ENCODE measurements at places on chromosomes 1 and 21.

DNA sequence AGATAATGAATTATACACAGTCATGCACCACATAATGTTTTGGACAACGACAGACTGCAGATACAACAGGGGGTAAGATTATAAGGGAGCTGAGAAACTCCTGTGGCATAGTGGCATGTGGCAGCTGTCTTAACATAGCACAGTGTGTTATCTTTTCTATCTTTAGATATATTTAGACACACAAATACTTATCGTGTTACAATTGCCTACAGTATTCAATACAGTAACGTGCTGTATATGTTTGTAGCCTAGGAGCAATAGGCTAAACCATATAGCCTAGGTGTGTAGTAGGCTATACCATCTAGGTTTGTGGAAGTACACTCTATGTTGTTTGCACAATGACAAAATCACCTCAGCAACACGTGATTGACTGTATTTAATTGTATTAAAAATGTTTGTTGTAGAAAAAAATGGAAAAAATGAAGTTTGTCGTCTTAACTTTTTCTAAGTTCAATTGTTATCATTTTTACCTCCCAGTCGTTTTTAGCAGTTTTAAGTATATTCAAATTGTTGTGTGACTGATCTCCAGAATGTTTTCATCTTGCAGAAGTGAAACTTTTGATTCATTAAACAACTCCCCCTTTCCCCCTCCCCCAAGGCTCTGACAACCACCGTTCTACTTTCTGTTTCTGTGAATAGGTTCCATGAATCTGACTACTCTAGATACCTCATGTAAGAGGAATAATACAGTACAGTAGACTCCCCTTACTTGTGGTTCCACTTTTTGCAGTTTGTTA lies 351.0 kb upstream of the B3GALT2 start:
- peak; percentile 21 for DNase-seq

GRCh38 chr21:36047139-36047538 lies 13.2 kb downstream of the SETD4 start:
- no peak for DNase-seq

GRCh38 chr1:65691972-65692371 lies 100.7 kb upstream of the PDE4B start:
- DNase-seq: no peak

DNA sequence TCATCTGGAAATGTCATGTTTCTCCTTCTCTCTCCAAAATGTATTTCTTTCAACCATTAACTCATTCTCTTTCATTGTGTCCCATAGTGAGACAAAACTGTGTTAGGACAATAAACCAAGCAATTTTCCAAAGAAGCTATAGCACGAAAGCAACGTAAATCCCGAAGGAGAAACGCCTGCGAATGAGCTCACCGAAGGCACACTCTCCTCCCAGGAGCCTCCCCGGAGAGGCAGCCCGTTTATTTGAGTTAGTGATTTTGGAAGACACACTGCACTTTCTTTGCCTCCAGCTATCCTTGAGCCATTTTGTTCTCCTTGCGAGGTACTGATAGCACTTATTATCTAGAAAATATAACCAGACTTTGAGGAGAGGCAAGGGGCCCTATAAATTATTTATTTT lies 41.2 kb downstream of the RSPH1 start:
- DNase-seq: no peak

DNA sequence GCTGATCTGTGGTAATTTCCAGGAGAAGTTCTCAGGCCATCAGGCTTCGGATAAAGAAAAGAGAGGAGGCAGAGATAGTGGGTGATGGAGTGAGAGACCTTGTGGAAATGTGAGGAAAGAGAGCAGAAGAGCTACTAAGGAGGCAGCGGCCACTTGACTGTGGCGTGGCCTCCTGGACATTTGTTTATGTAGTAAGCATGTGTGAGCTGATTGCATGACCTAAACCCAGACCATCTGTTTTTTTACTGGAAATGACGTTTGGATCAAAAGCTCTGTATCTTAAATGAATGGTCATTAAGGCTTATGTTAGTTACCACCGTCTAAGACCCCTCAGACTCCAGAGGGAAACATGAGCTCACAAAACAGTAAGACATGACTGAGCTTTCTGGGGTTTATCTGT lies 13.6 kb downstream of the ATP1B1 start:
- DNase-seq: no peak

DNA sequence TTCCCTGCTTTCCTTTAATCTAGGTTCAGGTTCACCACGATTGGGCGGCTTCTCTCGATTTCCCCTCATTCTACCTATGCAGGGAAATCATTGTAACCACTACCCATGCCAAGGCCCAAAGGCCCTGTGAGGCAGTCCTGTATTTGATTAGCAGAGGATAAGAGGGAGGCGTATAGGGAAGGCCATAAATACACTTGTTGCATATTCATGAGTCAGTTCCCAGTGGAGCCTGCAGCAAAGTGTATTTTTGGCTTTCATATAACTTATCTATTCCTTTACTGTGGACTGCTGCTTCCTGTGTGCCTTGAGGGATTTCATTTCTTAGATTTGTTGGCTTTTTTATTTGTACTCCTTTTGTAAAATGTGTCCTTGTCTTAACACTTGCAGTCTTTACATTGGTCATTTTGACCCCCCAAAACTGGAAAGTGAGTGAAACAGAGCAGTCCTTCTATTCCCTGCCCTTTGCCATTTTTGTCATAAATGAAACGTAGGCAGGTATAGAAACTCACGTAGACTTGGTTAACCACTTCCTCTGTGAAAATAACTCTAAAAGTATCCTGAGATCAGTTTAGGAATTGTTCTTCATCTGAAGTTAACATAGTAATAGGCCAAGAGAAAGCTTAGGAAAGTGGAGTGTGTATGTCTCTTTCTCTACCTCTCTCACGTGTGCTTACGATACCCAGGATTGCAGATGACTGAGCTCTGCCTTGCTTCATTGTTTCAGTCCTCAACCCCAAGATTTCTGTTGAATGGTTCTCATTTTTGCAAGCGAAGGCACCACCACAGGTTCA lies 19.6 kb upstream of the KCNQ4 start:
- DNase-seq: no peak

DNA sequence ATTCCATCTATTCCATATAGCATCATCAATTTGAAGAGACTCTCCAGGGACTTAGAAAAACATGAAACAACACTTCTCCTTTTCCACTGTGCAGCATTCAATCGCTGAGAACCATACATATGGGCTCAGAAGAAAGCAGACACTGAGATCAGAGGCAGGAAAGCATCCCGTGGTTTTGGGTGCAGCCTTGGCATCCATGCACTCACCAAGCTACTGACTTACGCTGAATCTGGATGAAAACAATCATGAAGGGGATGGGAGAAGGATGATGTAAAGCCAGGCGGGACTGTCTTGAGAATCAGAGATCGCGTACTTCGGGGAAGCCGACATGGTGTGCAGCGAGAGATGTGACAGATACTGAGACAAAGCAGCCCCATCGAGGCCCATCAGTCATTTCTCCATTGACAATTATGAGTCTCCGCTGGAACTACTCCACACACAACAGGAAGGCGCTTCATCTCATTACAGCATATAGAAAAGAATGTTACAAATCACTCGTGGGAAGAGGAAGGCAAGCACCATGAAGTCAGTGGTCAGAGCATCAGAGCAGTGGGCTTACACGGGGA lies 2.3 kb upstream of the TIAM1 start:
- DNase-seq: no peak

GRCh38 chr1:92784021-92784638 lies 778 bp downstream of the EVI5 start:
- peak; percentile 14 for DNase-seq

GRCh38 chr1:225152061-225152460 lies 222.6 kb downstream of the DNAH14 start:
- DNase-seq: peak; percentile 15

- no peak for DNase-seq
Observed at GRCh38 chr1:180267761-180268555, 37.9 kb downstream of the LHX4 start.

- peak; percentile 79 for DNase-seq
Observed at GRCh38 chr1:184039126-184039525, 1.6 kb upstream of the COLGALT2 start.

GRCh38 chr1:231965615-231966014 lies 339.0 kb downstream of the DISC1 start:
- DNase-seq: no peak

- no peak for DNase-seq
Observed at GRCh38 chr1:30507401-30508174, 215.8 kb downstream of the MATN1 start.

GRCh38 chr1:86085741-86086409 lies 70.7 kb downstream of the COL24A1 start:
- no peak for DNase-seq

DNA sequence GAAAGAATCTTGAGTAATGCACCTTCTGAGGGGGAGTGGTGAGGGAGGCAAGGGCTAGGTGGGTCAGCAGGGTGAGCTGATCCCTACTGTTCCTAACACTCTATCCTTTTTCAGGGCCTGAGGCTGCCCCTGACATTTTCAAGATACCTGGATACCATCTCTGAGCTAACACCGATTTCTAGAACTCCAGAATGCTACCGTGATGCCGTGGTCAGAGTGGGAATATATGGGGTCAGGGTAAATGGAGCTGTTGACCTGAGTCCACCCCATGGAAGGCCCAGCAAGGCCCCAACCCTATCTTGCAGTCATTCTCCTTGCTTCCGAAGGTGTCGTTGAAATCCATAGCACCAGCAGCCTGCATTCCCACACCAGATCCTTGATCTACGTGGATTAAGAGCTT lies 18.0 kb upstream of the PTPRF start:
- DNase-seq: no peak

DNA sequence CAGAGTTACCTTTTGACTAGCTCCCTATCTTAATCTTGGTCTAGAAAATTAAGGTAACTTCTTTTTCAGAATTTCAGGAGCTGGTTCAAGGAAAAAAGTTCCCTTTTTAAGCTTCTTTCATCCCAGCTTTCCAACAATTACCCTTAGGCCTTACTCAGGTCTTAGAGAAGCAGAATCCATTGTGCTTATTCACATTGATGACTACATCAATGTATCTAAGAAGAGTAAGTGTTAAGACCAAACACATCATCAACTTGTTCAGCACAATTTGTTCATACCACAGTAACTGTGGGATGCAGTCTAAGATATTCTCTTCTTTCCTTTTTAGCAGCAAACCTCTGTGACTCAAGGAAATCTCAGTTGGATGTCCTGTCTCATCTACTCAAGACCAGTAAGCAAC lies 4.1 kb downstream of the MRPL9 start:
- no peak for DNase-seq

DNA sequence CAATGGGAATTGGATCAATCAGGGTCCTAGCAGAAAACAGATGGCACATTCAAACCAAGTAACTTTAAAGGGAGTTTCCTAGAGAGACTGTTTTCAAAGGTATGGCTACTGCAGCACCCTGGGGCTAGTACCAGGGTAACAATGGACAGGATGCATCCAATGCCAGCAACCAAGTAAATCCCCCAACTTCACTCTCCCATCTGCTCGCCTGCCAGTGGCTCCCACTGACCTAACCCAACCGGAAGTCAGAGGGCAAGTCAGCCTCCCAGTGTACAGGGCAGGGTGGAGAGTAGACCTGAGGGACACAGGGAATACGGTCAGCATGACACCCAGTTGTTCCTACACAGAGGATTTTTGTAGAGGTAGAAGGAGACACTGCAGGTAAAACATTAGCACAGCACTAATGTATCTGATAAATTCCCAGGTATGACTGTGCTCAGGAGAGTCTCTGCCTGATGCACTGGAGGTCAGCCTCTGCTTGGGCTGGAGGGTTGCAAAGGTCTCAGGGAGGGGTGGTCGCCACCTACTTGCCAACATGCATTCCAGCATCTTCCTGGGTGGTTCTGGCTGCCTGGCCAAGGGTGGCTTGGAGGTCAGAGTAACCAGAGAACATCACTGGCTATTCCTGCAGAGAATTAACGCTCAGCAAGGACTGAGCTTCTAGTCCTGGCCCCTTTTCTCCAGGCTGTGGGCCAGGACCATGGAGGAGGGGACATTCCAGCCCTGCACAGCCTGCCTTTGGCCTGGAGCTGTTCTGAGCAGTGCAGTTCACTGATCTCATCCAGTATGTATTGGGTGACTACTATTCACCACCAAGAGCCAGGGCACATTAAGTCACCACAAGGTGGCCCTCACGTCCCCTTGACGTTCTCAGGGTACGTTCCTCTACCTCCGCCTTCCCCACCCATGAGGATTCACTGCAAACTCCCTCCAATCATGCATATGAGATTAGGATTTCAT lies 5.1 kb upstream of the GJA4 start:
- no peak for DNase-seq

DNA sequence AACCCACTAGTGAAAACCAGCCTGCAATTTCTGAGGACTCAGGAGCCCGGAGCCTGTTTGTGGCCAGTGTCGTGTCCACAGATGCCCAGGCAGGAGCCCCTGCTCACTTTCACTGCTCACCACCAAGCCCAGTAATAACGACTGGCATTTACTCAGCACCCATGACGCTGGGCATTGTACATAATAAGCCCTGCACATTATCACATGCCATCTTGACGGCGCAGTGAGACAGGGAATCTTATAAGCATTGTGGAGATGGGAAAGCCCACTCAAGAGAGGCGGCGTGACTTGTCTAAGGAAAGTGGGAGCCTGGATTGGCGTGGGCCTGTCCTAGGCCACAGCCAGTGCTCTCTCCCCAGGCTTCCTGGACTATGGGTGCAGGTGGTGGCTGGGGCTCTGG lies 28.8 kb upstream of the PEF1 start:
- no peak for DNase-seq

- DNase-seq: no peak
Observed at GRCh38 chr21:25967901-25968438, 202.6 kb downstream of the APP start.
